ENCODE measurements at places on chromosomes 6 and 20. TPM values are rescaled to one million over a fixed set of nuclear protein-coding genes. Genes with fewer than 3 reads are reported as not detected.

DNA sequence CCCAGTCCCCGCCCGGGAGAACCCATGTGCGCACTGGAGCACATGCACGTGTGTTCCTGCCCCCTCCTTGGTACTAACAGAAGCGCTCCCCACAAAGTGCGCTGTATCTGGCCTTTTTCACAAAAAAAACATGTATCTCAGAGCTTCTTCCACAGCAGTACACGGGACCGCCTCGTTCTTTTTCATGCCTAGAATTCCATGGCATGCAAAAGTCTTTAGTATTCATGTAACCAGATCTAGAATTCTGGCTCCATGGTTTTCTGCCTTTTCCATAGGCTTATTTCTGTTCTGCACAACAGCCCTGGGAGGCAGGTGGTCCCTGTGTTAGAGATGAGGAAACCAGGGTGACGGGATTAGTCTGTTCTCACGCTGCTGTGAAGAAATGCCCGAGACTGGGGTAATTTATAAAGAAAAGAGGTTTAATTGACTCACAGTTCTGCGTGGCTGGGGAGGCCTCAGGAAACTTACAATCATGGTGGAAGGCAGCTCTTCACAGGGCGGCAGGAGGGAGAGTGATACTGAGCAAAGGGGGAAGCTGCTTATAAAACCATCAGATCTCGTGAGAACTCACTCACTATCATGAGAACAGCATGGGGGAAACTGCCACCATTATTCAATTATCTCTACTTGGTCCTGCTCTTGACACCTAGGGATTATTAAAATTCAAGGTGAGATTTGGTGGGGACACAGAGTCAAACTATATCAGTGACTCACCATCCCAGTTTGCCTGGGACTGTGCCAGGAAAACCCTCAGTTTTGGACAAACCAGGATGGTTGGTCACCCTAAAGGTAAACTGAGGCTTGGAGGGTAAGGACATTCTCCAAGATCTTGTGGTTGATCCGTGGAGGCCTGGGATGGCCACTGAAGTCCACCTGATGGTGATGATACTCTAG is 41.0 kb downstream of the C20orf203 start:
- DNase-seq, result no peak

DNA sequence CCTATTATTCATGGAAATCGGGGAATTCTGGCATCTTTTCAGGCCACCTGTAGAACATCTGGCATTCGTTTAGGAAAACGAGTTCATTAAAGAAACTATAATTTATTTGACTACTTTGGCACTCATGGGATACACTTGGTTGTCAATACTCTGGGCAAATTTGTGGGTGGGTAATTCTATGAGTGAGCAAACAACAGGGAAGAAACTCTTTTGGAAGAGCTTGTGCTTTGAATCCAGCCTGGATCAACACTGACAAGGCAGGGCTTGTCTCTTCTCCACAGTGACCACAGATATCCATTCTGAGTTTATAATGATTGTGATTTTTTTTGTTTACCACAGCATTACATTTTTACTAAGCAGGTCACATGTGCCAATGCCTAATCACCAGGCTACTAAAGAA is 394.7 kb downstream of the THBS2 start:
- no peak for DNase-seq

The NEDD9 gene
- polyA plus RNA-seq, result 21.3 TPM

- DNase-seq, result no peak
These were observed 147.8 kb downstream of the HS3ST5 start for GRCh38 chr6:114195027-114195365.

The UNC5CL gene
- not detected for polyA plus RNA-seq

- DNase-seq, result no peak
These were observed 204.6 kb upstream of the HEY2 start for GRCh38 chr6:125544819-125545218.

DNA sequence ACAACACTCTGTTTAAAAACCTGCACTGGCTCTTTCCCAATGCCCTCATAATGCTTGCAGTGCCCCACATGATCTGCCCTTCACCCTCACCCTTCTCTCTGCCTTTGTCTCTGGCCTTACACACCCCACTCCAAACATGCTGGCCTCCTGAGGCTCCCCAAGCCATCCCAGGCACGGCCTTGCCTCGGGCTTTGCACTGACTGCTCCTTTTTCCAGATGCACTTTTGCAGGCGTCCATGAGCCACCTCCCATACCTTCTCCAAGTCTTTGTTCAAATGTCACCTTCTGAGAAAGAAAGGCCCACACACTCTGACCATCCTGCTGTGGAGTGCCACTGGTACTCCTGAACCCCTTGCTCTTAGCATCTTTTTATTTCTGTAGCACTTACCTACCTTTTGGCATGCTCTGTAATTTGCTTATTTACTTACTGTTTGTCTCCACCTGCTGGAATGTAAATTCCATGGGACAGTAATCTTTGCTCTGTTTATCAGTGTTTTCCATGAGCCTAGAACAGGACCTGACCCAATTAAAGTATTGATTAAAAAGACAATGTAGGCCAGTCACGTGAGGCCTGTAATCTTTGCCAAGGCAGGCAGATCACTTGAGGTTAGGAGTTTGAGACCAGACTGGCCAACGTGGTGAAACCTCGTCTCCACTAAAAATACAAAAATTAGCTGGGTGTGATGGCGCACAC is 30.7 kb downstream of the GFRA4 start:
- no peak for DNase-seq

DNA sequence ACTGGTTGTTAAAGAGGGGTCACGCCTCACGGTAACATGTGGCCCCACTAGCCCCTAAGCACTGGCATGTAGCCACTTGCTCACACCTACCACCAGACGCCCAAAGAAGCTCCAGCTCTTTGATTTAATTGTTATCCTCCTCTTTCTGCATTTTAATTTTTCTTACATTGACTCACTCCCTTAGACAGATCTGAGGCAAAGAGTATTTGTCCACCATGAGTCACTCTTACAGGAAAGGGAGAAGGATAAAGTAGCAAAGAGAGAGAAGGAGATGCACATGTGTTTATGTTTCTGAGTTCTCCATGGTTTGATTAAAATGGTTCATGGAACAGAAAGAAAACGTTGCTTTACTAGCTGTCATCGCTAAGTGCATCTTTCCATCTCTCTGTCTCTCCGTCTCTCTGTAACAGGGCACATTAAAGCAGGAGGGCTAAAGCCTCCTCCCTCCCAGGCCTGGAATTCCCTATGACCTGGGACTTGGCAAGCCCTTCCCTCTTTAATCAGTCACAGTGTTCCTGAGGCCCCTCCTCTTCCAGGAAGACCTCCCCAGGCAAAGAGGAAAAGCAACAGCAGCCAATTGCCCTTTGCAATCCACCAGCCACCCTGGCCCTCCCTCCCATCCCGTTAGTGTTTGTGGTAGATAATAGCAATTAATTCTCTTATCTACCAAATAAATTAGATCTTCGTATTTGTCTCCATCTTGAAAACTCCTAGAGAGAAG is 112.8 kb upstream of the TSHZ2 start:
- no peak for DNase-seq

The LST1 gene
- polyA plus RNA-seq, result 0.18 TPM

GRCh38 chr6:14877758-14878157 is 368.1 kb upstream of the JARID2 start:
- no peak for DNase-seq

The OPRL1 gene
- 0.97 TPM for polyA plus RNA-seq

GRCh38 chr6:169959136-169960002 is 207.9 kb downstream of the ERMARD start:
- no peak for DNase-seq

DNA sequence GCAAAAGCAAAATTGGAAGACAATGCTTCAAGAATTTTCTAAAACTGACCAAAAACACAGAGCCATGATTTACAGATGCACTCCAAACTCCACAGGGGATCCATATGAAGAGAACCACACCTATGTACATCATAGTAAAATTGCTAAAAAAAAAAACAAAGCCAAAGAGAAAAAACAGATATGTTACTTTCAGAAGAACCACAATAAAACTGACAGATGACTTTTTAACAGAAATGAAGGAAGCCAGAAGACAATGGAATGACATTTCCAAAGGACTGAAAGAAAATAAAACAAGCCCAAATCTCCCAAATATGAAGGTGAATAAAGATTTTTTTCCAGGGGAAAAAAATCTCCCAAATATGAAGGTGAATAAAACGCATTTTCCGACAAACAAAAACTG is 17.5 kb downstream of the TRERF1 start:
- DNase-seq, result no peak

- DNase-seq, result no peak
These were observed 589.9 kb downstream of the PHF3 start for GRCh38 chr6:64225503-64225902.

- no peak for DNase-seq
These were observed 110.9 kb downstream of the SMLR1 start for GRCh38 chr6:130937942-130938604.

The COL21A1 gene
- 0.07 TPM for polyA plus RNA-seq

The MEP1A gene
- not detected for polyA plus RNA-seq

DNA sequence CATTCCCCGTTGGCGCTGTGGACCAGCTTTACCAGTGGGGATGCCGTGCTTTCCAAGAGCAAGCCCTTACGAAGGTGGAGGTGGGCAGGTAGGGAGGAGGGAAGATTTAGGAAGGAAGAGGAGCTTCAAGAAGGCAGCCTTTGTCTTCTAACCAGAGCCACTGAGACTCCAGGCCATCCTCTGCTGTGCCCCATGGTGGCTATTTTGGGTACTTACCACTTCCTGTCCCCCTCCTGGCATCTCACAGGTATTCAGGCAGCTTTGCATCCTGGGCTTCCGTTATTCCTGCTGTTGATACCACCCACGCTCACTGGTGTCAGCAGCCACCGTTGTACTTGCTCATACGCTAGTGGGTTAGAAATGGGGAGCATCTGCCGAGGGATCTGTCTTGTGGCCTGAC is 22.9 kb downstream of the ERMARD start:
- no peak for DNase-seq

The EPHA7 gene
- not detected for polyA plus RNA-seq

Measured in BJ (cell line).